ENCODE measurements at places on chromosomes 5 and 9.

DNA sequence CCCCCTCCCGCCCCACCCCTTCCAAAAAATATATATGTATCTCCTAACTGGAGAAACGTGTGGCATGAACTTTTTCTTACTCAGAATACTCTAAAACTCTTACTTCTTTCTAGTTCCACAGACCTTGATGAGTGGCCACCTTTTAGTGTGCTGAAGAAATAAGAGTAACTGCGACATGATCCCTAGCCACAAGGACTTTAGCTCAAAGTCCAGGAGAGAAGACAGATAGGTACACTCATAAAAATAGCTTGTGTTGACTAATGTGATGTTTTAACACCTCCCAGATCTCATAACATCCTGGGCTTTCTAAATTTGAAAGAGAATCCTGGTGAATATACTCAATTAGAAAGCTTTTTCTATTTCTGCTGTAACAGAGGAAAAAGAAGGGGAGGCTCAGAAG lies 1005.0 kb upstream of the DMAC1 start:
- no peak for DNase-seq

DNA sequence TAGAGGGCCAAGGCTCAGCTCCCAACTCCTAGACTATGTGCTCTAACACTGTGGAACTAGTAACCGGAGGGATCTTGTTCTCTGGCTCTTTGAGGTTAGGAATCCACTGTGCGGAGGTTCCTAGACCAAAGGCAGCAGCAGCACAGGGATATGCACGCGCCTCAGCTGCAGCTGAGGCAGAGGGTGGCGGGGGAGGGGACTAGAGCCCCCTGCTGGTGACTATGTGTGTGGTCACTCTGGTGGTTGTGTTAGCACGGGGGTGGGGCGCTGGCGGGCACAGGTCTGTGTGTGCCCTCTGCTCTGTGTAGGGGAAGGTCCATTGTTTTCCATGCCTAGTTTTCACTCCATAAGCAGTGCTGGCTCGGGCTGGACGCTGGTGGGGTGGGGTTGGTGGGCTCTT lies 458.0 kb upstream of the IZUMO3 start:
- DNase-seq = peak; percentile 30

DNA sequence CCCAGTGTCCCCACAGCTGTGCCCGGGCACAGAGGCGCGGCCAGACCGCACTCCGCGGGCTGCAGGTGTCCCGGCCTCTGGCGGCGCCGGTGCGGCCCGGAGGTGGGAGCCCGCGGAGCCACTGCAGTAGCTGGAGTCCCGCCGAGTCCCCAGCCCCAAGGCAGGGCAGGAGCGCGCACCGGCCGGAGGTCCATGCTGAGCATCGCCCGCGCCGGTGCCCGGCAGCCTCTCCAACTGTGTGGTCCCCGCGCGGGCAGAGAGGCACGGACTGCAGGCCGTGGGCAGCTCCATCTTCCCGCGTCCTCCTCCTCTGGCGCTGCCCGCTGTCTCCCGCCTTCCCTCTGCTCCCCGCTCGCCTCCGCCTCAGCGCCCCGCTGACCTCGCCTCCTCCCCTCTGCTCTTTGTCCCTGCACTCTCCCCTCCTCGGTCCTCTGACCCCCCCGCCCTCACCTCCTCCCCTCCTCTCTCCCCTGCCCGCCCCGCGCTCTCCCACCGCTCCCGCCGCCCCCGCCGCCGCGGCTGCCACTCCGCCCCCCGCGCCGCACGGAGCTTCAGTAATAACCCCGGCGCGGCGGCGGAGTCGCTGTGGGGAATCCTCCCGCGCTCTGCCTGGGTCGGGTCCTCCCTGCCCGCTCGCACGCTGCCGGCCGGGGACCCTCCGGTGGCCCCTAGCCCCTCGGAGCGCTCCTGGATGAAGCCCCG lies at the start of gene ADAMTS16:
Gene ADAMTS16, plus strand, starts transcription at position 554 of the 702 bp plus-strand sequence. Its CDS starts 138 bp downstream, at position 692.
- DNase-seq = no peak

DNA sequence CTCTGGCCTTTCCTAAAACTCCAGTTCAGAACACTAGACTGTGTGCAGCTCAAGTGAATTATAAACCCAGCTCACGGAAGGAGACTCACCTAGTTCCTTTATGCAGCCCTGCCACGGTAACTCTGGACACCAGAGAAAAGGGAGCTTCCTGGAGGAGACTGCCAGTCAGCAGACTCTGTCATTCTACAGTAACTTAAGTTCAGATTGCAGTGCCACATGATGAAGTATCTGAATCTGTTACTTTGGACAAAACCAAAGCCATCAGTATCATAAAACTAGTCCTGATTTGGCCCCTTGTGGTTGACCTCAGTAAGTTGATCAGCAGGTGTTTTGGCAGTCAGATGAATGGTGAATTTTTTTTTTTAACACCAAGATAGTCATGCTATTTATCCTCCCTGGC lies 2.7 kb downstream of the MTRR start:
- no peak for DNase-seq

DNA sequence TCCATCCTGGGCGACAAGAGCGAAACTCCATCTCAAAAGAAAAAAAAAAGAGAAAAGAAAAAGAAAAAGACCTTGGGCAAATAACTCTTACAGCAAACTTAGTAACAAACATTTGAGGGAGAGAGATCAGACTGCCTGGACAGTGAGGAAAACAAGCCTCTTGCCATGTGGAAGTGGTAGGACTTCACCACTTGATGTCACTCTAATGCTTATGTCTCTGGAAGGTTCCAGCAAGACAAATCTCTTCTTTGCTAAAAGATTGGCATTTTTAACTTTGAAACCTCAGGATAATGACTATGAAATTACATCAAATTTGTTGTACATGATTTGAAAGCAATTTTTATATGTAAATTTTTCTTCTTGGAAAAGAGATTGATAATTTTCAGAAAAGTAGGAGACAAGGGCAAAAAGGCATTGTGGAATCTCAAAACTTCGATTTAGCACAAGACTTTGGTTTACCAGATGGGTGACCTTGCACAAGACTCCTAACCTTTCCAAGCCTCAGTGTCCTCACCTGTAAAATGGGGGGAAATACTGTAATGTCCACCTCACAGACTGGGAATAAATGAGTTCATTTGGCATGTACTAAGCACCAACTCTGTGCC lies 5.4 kb downstream of the ACTL7B start:
- no peak for DNase-seq

Measured in Right ventricle myocardium superior (tissue), 1 donor.